ENCODE measurements at places on chromosomes 7 and 10.
A peak's percentile ranks its signal among the peaks of the same experiment; 100 is the strongest.

- no peak for DNase-seq
Observed at GRCh38 chr10:51574248-51575048, 124.9 kb downstream of the CSTF2T start.

GRCh38 chr7:29327455-29327854, 132.9 kb downstream of the CHN2 start:
- DNase-seq: no peak

GRCh38 chr7:93629291-93629801, 54.8 kb upstream of the CALCR start:
- DNase-seq: no peak

DNA sequence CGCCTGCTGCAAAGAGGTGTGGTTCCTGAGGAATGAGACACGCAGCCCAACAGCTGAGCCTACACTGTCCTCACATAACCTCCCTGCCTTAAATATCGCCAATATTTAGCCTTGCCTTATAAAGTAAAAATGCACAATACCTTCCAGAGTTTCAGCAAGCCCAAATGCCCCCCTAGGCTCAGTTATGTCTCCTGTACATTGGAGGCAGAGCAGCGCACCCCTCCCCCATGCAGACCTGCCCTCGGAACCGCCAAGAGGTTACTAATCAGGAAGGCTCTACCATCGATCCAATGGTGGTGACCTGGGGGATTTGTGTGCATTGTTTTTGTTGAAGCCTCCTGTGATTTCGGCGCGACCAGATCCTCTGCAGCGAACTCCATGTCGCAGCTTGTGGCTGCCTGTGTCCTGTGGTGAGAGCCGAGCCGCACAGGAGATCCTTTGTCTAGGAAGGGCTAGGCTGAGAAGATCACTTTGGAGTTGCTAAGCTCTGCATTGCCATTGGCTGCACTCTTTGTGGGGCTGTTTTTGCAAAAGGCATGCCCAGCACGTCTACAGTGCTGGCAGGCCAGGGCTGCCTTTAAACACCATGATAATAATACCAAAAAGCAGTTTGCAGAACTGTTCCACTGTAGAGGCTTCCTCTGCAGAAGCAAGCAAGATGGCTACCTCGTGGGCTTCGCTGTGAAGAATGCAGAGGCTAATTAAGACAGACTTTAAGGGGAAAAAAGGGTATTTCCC, 40.1 kb downstream of the TET1 start:
- DNase-seq: peak; percentile 82

GRCh38 chr7:3989723-3990122, 688.7 kb downstream of the SDK1 start:
- no peak for DNase-seq

GRCh38 chr10:26725837-26726727, 28.6 kb downstream of the PDSS1 start:
- no peak for DNase-seq

Measured in WTC11 (cell line).